HFF-Myc (cell line): ENCODE measurements at places on chromosomes 16 and 17.
A peak's percentile ranks its signal among the peaks of the same experiment; 100 is the strongest.

DNA sequence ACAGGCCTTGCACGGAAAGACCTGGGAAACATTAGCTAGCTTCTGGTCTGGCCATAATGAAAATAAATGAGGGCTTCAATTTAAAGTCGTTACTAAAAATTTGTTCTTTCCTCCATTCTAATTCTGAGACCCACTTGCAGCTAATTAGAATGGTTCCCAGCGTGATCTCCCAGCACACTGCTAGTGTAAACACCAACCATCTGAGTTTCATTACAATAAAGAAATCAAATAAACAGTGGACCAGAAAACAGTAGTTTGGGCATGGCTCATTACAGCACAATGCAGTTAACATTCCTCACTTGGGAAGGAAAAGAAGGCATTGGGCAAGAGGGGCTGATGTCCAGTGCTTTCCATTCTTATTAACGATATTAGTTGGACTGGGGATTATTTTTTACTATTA lies 410.9 kb upstream of the SOX9 start:
- no peak for DNase-seq

- DNase-seq: no peak
Measured at GRCh38 chr17:10120109-10120485, 78.3 kb downstream of the GAS7 start.

DNA sequence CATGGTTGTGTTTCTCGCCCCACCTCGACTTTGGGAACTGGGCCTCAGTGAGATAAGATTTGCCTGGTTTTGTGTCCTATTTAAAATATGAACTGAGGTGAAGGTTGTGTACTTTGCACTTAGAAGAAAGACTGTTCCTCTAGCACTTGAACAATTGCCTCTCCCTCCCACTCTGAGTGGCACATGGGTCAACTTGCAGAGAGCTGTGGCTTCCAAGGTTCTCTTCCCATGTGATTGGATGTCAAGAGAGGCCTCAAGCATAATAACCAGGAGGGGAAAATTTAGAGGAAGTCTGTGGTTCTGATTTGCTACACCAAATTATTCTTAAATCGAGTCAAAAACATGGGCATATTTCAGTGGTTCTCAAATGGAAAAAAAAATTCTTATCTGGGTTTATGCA lies 329.2 kb downstream of the HS3ST3B1 start:
- DNase-seq: no peak

GRCh38 chr16:82651921-82652601 lies 25.3 kb downstream of the CDH13 start:
- no peak for DNase-seq

DNA sequence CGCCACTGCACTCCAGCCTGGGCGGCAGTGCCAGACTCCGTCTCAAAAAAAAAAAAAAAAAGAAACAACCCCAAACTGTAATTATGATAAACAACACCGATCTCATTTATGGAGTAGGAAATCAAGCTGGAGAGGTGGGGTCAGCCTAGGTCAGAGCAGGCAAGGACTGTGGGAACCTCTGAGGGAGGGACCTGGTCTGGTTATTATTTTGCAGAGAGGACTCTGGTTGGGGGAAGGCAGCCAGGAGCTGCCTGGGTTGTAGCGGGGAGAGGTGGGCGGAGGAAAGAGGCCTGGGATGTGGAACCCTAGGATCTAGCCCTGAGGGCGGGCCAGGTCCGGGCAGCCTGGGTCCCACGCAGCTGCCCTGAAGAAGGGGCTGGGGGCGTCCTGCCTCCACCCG lies 10.9 kb upstream of the HS3ST6 start:
- no peak for DNase-seq

DNA sequence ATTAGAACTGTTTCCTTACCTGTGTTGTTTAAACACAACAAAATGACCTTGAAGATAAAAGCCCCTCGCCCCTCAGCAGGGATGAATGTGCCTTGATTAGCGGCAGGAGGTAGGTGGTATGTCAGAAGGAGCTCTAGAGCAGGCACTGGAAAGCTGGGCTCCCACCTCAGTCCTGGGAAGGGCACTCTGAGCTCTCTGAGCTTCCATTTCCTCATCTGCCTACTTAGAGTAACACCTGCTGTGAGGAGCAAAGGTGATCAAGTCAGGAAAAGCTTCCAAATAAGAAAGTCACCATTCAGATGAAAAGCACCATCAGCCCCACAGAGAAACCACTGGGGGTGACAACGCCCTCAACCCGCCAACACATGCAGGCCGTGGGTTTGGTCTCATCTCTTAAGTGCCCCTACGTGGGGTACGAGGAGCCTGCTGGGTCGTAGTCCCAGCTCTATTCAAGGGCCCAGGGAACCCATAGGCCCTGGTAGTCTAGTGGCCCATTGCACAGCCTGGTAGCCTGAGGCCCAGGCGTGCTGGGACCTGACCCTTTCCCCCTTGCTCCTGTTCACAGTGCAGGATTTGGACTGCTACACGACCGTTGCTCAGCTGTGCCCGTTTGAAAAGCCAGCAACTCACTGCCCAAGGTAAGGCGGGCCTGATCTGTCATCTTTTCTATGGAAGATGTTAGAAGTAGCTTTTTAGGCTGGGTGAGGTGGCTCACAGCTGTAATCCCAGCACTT lies 57.3 kb downstream of the CRISPLD2 start:
- no peak for DNase-seq

DNA sequence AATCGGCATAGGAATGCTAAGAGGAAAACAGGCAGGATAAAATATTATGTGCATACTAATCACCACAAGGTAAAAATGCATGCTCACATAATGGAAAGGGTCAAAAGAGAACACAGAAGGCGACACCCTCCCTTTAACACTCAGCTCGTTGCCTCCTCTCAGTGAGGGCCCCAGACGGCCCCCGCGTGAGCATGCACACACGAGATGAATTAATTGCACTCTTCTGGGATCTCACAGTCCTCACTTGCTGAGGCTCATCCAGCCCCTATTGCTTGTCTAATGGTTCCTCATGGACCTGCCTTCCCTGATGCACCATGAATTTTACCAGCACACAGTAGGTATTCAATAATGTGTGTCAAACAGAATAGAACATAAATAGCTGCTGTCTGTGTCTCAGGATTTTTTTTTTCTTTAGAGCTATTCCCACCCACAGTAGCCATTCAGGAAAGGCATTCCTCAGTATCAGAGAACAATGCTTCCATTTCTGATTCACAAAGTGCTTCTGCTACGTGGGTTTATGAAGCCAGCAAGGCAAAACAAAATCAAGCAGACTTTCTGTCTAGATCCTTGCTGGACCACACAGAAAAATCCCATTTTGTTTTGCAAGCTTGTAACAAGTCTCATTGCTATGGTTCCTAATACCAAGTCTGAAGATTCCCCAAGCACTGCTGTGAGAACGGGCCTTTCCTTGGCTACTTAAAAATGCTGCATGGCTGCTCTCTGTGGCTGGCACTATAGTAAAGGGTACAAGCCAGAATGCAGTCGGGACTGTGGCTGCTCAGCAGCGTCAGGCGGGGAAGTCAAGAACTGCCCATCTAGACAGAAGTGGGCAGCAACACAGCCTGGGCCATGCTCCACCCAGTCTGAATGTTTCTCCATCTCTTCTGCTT lies 43.6 kb downstream of the TOM1L2 start:
- DNase-seq: no peak

DNA sequence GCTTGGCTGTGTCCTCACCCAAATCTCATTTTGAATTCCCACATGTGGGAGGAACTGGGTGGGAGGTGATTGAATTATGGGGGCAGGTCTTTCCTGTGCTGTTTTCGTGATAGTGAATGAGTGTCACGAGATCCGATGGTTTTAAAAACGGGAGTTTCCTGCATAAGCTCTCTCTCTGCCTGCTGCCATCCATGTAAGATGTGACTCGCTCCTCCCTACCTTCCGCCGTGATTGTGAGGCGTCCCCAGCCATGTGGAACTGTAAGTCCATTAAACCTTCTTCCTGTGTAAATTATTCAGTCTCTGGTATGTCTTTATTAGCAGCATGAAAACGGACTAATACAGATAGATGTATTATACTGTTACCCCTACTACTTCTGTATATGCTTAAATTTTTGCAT lies 3.6 kb downstream of the SPATA33 start:
- DNase-seq: no peak

GRCh38 chr17:7136266-7136877 lies 21.8 kb upstream of the ASGR2 start:
- DNase-seq: peak; percentile 21

DNA sequence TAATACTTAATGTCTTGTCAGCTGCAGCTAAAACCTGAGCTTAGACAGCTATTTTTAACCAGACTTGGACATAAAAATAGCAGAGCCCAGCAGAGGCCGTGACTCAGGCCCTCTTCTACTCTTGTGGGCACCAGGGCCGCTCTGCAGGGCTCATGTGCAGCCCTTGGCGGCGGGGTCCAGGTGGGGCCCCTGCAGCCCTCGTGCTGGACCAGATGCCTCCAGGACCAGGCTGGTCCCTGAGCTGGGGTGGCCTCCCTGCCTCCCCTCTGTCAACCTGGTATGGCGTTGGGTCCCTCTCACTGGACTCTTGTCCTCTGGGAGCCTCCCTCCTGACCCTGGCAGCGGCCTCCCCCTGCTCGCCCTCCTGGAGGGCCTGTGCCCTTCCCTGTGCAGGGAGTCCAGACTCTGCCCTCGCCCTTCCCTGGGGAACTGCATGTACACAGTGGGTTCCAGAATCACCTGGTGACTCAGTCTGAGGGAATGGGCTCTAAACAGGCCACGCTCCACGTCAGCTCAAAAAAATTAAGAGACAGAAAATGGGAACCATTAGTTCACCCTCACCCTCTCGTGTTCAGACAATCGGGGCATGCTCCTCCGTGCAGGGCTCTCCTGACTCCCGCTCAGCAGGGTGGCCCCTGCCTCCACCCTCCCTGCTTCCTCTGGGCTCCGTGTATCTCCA lies 9.7 kb downstream of the CDK5R1 start:
- no peak for DNase-seq
